ENCODE measurements at places on chromosomes 7 and 10.

GRCh38 chr10:92203919-92204623 lies 86.8 kb downstream of the CPEB3 start:
- DNase-seq, result no peak

DNA sequence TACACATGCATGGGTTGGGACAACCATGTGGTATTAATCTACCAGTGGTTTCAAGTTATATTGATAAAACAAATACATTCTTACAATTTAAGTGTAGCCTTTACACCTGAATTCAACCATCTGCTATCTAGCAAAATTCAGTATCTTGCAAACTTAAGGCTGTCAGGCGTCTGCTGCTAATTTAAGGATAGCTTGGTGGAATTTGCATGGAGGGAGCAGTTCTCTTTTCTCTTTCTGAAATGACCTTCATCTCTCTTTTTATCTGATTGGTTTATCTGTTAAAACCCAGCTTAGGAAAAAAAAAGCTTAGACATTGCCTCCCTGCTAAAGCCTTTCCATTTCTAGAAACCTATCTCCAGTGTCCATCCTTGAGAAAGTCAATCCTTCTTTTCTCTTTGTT lies 102.3 kb downstream of the ZEB1 start:
- no peak for DNase-seq

- DNase-seq, result no peak
These were observed 138.1 kb downstream of the GNAI1 start for GRCh38 chr7:80272560-80273239.

GRCh38 chr7:33776788-33777187 lies 128.6 kb upstream of the BMPER start:
- no peak for DNase-seq

DNA sequence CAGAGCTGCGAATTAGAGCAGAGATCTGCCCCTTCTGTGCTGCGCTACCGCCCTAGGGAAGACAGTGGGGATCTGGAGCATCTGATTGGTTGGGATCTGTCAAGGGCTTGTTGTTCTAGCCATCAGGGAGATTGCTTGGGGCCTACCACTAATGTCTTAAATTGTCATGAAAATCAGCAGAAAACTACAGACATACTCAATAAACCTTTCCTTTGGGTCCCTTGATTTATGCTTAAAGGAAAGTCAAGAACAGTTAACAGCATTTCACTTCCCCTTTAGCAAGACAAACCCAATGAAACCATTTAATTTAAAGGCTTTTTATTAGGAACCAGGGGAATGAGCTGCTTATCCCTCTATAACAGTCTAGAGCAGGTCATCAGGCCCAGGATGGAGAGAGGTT lies 10.0 kb downstream of the SLC25A28 start:
- DNase-seq, result no peak

DNA sequence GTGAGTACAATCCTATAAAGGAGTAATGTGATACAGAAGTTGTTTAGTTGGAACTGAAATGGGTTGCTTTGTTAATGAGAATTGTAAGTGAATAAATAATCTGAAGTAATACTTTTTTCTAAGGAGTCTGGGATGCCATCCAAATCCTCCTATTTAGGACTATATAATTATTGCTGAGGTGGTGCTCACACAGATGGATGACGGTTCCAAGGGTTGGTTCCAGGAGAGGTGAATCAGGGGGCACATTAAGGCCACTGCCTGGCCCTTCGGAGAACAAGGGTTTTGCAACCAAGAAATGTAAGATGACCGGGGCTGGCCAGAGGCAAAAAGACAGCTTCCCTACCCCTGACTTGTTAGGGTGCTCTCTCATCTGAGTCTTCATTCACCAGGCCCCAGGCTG lies 352.7 kb downstream of the PHTF2 start:
- no peak for DNase-seq

DNA sequence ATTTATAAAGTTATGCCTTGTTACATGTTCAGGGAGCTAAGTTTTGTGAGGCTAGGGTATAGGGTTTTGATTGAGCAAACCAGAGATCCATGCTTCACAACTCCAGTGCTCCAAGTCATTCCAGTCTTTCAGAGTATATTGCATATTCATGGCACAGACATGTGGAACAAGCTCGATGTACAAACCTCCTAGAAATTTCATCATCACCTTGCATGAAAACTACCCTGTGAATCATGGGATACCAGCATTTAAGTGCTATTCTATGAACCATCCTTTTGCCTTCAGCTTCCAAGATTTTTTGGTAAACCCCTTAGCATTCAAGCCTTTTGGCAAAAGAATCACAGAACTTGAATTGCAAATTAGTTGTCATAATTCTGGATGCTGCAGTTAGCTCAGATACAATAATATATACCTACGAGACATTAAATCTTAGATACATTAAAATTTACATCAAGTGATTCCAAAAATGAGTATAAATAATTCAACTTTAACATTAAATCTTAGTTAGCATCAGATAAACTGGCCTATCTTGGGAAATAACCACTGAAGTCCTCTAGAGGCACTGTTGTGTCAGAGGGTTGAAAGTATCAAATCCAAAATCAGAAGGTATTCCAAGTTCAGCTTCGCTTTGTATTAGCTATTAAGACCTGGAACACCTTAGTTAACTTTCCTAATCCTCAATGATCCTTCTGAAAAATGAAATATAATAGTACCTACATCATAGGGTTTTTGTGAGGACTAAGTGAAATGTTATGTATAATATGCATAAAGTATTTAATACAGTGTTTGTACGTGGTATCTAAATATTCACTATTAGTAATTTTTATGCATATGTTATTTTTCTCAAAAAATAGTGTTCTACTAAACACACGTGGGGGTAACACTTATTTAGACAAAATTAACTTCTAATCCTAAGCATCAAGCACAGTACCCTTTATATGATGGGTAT lies 55.5 kb upstream of the CABCOCO1 start:
- DNase-seq, result no peak

Measured in Panc1 (cell line).